Spleen (tissue), 13 donors: ENCODE measurements at places on chromosomes 6 and 20. TPM values are rescaled to one million over a fixed set of nuclear protein-coding genes. Genes with fewer than 3 reads are reported as not detected.

DNA sequence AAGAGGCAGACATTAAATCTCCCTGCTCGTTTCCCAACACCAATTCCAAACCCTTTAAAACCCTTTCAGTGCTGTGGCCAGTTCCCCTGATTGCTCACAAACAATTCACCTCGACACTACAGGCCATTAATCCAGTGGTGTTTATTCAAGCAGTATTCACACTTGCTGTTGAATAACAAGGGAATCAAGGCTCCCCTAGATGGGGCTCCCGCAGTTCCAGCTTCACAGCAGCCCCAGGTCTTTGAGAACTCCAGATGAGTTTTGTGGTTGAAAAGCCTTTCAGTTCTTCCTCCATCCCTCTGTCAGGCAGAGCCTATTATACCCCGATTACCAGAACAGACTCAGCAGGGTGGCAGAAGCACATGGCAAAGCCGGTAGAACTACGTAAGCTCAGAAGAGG is 36.2 kb downstream of the JAG1 start:
- no peak for DNase-seq

- DNase-seq, result no peak
Observed at GRCh38 chr6:142885182-142885867, 59.7 kb downstream of the HIVEP2 start.

- DNase-seq, result no peak
Observed at GRCh38 chr6:5442916-5443315, 181.6 kb downstream of the FARS2 start.

DNA sequence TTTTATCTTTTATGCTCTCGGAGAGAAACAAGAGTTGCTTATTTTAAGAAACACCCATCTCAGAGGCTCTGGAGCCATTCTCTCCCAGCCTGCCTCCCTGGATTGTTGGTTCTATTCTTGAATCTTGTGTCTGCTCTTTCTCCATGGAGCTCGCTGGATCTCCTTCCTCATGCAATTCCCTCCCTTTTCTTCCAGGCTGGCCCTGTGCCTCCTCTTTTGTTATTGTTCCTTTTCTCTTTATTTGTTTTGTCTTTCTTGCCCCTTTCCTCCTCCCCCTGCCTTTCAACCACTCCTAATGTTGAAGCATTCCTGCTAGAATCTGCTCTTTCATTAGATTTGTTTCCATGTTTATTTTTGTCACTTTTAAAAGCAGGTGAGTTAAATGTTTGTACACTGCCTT is 76.5 kb downstream of the STMND1 start:
- DNase-seq, result no peak

DNA sequence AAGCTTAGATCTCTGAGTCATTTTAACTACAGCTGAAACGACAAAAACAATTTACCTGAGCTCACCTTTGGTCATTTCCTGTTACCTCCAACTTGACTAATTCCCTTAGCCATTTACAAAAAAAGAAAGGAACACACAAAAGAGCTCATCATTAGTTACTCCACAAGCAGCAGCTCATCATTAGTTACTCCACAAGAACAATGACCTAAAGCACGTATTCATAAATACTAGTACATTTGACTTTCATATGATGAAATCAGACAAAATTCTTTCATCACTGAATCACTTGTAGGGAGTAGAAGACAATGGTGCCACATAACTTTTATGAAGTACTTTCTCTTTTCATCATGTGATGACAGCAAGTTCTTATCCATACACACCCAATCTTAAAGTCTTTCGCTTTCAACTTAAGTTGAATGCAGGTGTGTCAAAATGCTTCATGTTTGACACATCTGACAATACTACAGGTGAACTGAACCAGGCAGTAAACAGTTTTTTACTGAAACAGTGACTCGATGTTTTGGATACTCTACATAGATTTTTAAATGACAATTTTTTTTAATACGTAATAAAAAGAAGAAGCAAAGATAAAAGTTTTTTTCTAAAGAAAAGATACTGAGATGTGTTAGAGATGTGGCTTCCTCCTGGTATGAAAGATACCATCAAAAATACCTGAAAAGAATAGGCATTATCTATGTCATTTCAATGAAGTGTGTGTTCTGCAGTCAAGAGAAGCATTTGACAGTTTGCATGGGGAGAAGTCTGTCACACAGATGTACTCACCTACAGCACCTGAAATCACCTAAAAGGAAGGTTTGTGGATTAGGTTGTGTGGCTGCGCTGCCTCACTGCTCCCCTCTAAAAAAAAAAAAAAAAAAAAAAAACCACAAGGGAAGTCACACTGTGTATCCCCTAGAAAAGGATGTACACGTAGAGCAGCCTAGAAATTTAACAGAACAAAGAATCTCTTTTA is 109.1 kb downstream of the PRDM1 start:
- no peak for DNase-seq

- no peak for DNase-seq
Observed at GRCh38 chr20:32411955-32412706, 54.0 kb downstream of the ASXL1 start.

- DNase-seq, result no peak
Observed at GRCh38 chr6:118197539-118197938, 290.5 kb downstream of the SLC35F1 start.

DNA sequence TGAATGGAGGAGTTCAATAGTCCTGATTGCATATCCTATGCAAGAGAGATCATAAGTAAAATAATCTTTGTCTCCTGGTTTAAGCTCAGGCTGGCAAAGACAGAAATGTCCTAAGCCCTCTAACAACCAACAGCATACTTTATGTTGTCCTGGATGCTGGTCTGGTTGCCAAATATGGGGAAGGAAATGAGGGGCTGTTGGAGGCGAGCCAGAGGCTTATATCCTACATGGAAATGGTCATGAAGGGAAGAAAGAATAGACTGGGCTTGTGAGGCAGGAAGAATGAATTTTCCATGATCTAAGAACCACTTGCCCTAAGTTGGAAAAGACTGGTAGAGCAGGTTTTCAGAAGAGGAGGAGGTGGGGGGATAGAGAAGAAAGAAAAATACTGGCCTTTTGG is 237.1 kb downstream of the SMOC2 start:
- DNase-seq, result no peak

- DNase-seq, result no peak
Observed at GRCh38 chr20:56350842-56351241, 7.9 kb upstream of the FAM210B start.

The TSBP1 gene
- not detected for total RNA-seq

The RIN2 gene
- 123 TPM for total RNA-seq

The PRSS35 gene
- total RNA-seq, result 0.46 TPM

The MTFR2 gene
- total RNA-seq, result 3.3 TPM

The CEP85L gene
- total RNA-seq, result 46.5 TPM

The PPDPF gene
- total RNA-seq, result 71.5 TPM
